ENCODE measurements at places on chromosomes 4 and X. TPM values are rescaled to one million over a fixed set of nuclear protein-coding genes. Genes with fewer than 3 reads are reported as not detected.

The FGG gene
- total RNA-seq: 14.0 TPM

DNA sequence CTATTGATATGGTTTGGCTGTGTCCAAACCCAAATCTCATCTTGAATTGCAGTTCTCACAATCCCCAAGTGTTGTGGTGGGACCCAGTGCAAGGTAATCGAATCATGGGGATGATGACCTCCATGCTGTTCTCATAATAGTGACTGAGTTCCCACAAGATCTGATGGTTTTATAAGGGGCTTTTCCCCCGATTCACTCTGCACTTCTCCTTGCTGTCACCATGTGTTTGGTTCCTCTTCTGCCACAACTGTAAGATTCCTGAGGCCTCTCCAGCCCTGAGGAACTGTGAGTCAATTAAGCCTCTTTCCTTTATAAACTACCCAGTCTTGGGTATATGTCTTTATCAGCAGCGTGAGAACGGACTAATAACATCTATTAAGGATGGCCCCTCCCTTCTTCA lies 68.8 kb downstream of the FBXW7 start:
- H3K27ac ChIP-seq: no peak overlapping the region
- H3K4me1 ChIP-seq: peaks cover 26% of the 10 kb centered on the region
- no peak for DNase-seq
- H3K36me3 ChIP-seq: peaks cover 3% of the 10 kb centered on the region

GRCh38 chr4:8917868-8918783 lies 46.5 kb upstream of the HMX1 start:
- H3K27me3 ChIP-seq: peaks cover 27% of the 10 kb centered on the region
- no peak overlapping the region for H3K27ac ChIP-seq
- H3K4me3 ChIP-seq: no peak overlapping the region
- H3K4me1 ChIP-seq: no peaks in the 10 kb centered on the region
- DNase-seq: peak; percentile 86
- no peaks in the 10 kb centered on the region for H3K36me3 ChIP-seq

GRCh38 chrX:115503099-115503498 lies 57.9 kb upstream of the PLS3 start:
- no peaks in the 10 kb centered on the region for H3K4me1 ChIP-seq
- H3K4me3 ChIP-seq: no peak overlapping the region
- no peak for DNase-seq
- H3K27ac ChIP-seq: no peak overlapping the region

DNA sequence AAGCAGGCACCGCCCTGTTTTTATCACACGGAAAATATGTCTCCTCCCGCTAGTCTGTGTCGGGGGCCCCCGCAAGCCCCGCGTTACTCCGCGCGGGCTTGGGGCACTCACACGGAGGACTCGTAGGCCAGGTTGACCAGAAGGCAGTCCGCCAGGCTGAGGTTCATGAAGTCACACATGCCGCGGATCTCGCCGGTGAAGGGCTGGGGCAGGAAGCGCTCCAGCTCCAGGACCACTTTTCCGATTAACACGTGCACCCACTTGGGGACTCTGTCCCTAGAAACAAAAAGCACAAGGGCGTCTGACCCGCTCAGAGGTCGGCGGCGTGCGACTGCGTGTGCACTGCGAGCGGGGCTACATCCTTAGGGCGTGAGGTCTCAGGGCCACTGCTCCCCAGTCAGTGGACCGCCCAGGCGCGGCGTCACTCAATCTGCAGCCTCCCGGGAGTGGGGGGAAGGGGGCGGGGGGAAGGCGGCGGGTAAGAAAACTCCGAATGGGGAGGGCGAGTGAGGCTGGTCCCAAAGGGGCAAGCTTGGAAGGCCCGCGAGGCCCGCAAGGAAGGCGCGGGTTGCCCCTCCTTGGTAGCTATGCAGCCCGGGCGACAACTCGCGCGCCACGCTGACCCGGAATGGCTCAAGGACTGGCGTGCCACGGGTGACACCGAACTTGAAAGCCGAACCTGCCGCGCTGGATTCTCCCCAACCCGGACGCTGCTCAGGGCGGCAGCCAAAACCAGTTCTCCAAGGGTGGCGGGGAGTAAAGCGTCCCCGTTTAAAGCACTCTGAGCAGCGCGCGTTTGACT lies 722 bp downstream of the NAAA start:
- H3K27me3 ChIP-seq: peaks cover 17% of the 10 kb centered on the region
- H3K4me3 ChIP-seq: peak overlapping the region; percentile 76
- peaks cover 2% of the 10 kb centered on the region for H3K4me1 ChIP-seq
- peak; percentile 36 for DNase-seq

- no peaks in the 10 kb centered on the region for H3K4me1 ChIP-seq
- DNase-seq: no peak
- no peak overlapping the region for H3K27ac ChIP-seq
- H3K4me3 ChIP-seq: no peak overlapping the region
These were observed 454.2 kb downstream of the NLGN4X start for GRCh38 chrX:5774446-5774845.

GRCh38 chr4:186939766-186940165 lies 216.1 kb upstream of the FAT1 start:
- H3K27me3 ChIP-seq: peaks cover 10% of the 10 kb centered on the region
- H3K27ac ChIP-seq: no peak overlapping the region
- H3K4me3 ChIP-seq: no peak overlapping the region
- H3K36me3 ChIP-seq: no peaks in the 10 kb centered on the region
- DNase-seq: no peak

The TMEM271 gene
- not detected for total RNA-seq

- DNase-seq: no peak
- no peaks in the 10 kb centered on the region for H3K36me3 ChIP-seq
- H3K4me1 ChIP-seq: no peaks in the 10 kb centered on the region
- no peak overlapping the region for H3K4me3 ChIP-seq
- H3K27ac ChIP-seq: no peak overlapping the region
These were observed 184.5 kb downstream of the CLCN4 start for GRCh38 chrX:10341309-10341708.

DNA sequence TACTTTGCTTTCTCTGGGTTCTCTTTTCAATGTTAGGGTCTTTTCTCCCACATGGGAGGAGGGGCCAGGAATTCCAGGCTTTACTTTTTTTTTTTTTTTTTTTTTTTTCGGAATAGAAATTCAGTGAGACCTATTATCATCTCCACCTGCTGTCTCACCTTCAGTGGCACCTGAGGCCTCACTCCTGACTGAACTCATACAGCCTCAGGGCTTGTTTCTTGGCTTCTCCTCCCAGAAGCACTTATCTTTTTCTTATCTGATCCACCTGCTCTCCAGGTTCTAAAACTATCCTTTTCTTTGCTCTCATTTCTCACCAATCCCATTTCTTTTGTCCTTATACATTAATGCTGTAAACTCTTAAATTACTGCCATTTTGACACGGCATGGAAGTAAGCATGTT lies 117.3 kb upstream of the PPP3CA start:
- DNase-seq: no peak
- H3K27ac ChIP-seq: no peak overlapping the region
- H3K4me1 ChIP-seq: peaks cover 5% of the 10 kb centered on the region

The STK32B gene
- 0.36 TPM for total RNA-seq

The PAPSS1 gene
- 136 TPM for total RNA-seq

GRCh38 chr4:148737061-148737770 lies 295.0 kb upstream of the NR3C2 start:
- H3K27ac ChIP-seq: no peak overlapping the region
- peaks cover 3% of the 10 kb centered on the region for H3K4me1 ChIP-seq
- no peak for DNase-seq

The SORBS2 gene
- total RNA-seq: 92.6 TPM

The MAGEB2 gene
- not detected for total RNA-seq

The NAA11 gene
- not detected for total RNA-seq

GRCh38 chrX:103794119-103794518 lies 17.5 kb downstream of the PLP1 start:
- H3K36me3 ChIP-seq: no peaks in the 10 kb centered on the region
- H3K27me3 ChIP-seq: no peaks in the 10 kb centered on the region
- H3K27ac ChIP-seq: no peak overlapping the region
- H3K4me3 ChIP-seq: no peak overlapping the region
- no peak for DNase-seq
